ENCODE measurements at places on chromosomes 16 and 17.

DNA sequence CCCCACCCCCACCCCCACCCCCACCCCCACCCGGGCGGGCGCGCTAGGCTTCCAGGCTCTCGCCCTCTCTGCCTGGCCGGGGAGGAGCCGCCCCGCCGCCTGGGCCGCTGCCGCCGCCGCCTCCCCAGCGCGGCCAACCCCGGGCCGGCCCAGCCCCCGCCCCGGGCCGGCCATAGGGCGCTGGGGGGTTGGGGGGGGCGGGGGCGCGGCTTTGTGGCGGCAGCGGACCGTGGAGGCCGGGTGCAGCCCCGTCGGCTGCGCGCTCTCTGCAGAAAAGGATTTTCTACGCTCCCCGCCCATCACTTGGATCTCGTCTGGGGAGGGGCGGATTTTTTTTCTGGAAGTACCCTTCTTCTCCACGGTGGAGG is 230.9 kb downstream of the MRTFB start:
- DNase-seq: no peak

DNA sequence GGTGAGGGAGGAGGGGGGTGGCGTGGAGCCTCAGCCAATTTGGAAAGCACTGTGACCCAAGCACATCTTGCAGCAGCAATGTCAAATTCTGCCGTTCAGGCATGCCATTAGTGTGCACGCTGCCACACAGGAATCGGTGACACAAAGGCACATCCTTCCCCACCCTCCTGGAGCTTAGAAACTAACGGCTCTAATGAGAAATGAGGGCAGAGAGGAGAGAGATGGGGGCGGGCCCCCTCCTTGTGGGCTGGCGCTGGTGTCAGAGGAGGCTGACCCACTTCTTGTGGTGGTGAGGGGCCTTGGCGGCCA is 94.8 kb downstream of the RTN4RL1 start:
- DNase-seq: no peak

DNA sequence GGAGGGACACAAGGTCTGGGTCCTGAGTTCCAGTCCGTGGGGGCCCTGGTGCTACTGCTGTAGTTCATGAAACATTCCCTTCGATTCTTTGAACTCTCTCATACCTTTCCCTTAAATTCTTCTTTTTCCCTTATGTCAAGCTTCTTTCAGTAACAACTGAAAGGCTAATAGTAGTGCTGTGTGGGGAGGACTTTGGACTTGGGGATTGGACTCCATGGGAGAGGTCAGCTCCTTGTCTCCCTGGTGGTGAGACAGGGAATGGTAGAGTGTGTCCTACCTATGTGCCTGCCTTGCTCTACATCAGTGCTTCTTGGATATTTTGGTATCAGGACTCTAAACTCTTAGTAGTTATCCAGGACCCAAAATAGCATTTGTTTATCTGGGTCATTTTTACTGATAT is 628.1 kb downstream of the WWOX start:
- no peak for DNase-seq

GRCh38 chr16:23214796-23215195 is 32.3 kb downstream of the SCNN1G start:
- no peak for DNase-seq

GRCh38 chr17:63760771-63761539 is 12.4 kb downstream of the CCDC47 start:
- DNase-seq: no peak

DNA sequence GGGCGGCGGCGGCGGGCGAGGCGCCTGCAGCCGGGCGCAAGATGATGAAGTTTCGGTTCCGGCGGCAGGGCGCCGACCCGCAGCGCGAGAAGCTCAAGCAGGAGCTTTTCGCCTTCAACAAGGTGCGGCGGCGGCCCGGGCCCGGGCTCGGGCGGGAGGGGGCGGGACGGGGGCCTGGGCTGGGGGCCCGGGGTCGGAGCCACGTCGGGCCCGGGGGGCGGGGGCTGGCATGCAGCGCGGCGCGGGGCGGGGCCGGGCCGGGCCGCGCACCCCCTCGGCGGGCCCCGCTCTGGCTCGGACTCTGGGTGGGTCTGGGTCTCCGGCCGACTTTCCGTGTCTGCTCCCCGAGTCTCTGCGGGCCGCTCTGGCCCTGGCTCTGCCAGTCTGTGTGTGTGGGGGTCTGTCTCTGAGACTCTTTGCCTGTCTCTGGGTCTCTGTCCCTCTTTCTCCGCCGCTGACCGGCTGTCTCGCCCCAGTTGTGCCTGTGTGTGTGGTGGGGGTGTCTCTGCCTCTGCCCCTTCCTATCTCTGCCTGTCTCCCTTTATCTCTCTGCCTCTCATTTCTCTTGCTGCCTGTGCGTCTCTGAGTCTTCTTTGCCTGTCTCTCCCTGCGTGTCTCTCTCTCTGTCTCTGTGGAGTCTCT is 328 bp downstream of the LLGL1 start:
- no peak for DNase-seq

DNA sequence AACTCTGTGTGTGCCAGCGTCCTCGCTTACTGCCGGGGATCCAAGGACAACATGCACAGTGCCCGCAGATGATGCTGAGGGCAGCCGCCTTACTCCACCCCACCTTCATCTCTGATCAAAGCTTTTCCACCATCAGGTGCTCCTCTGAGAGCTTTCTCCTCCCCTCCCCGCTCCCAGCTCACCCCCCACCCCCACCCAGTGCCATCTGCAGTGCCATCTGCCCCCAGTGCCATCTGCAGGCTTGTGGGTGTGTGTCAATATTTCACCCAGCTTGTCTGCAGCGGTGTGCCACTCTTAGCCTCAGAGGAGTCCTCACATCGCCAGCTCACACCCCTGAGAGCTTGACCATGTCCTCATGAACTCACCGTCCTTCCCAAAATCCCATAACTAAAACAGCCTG is 98.2 kb upstream of the NOL11 start:
- peak; percentile 17 for DNase-seq

- DNase-seq: no peak
Measured at GRCh38 chr17:65515512-65515911, 45.9 kb downstream of the AXIN2 start.

- no peak for DNase-seq
Measured at GRCh38 chr17:4833941-4834680, 971 bp downstream of the MINK1 start.

- no peak for DNase-seq
Measured at GRCh38 chr17:27488231-27488630, 32.0 kb downstream of the KSR1 start.

GRCh38 chr17:42305543-42306384 is 17.5 kb downstream of the STAT5A start:
- DNase-seq: no peak

DNA sequence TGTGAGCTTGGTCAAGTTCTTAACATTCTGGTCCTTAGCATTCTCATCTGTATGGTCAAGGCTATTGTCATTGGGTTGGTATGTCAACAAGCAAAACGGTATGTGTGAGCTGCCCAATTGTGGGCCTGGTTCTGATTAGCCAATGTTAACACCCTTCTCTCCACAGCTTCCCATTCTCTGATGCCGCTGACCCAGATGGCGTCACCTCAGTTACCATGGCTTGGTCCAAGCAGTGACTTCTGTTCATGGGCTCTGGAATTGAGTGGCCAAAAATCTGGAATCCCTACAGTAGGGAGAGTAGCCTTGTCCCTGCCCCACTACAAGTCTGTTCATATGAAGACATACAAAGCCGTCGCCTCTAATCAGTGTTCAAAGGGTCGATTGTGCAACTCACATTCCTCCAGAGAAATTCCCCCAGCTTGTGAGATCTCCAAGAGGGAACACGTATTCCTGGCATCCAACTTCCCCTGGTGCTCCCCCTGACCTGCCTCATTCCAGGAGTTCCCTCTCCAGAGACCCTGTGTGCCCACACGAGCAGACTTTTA is 15.8 kb downstream of the TMEM98 start:
- no peak for DNase-seq

Measured in DMS 273 treated with DMSO at 0.1 percent for 48 hours (cell line).